Skin of body (tissue), 3 donors: ENCODE measurements at places on chromosomes 2 and 18. TPM values are rescaled to one million over a fixed set of nuclear protein-coding genes. Genes with fewer than 3 reads are reported as not detected.

DNA sequence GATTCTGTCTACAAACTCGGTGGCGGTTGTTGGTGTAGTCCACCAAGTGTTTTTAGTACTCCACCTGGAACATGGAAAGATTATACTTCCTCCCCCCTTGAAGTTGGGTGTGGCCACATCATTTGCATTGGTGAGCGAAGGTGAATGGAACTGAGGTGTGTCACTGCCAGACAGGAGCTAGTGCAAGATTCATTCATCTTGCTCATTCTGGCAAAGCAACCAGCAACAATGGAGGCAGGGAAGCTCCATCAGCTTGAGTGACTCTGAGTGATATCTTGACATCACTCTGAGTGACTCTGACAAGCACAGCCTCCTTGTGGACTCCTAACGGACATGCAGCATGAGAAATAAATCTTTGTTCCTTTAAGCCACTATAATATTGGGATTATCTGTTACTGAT lies 54.7 kb upstream of the SLC1A4 start:
- DNase-seq, result no peak

GRCh38 chr2:207416111-207416510 lies 113.7 kb upstream of the CREB1 start:
- no peak for DNase-seq

DNA sequence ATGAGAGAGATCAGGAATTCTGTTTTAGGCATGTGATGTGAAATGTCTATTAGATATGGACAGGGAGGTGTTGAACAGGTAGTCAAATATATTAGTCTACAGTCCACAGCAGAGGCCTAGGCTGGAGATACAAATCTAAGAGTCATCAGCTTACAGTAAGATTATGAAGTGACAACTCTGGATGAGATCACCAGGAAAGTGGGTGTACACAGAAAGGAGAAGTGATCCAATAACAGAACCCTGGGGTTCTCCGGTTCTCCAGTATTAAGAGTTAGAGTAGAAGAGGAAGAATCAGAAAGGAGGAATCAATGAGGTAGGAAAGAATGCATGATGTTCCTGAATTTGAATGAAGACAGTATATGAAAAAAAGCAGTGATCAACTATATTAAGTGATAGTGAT lies 362.3 kb downstream of the FIGN start:
- DNase-seq, result no peak

DNA sequence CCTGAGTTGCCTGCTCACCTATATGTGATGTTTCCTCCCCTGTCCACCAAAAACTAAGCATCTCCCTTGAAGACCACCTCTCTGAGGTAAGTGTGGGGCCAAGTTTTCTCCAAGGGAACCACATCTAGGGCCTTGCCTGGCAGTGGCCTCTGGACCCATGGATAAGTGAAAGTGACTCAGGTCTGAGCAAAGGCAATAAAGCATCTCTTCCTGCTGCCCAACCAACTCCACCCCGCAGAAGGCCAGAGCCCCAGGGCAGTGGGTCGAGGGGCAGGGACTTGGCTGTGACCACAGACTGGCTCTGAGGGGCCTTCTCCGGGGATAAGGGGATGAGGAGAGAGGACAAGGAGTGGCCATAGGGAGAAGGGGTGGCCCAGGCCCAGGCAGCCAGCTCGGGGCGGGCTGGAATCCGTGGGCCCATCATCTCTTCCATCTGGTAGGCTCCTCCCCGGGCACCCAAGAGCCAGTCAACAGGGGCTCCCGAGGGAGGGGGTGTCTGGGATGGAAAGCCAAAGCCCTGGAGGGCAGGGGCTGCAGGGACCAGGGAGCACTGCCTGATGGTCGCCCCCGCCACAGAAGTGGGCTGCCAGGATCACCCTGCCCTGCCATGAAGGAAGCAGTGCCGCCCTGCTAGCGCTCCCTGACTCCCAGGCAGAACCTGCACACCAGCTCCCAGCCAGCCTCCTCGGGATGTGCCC lies 33.4 kb downstream of the EMX1 start:
- DNase-seq, result no peak

GRCh38 chr2:45288532-45289417 lies 279.5 kb upstream of the SIX2 start:
- DNase-seq, result no peak

DNA sequence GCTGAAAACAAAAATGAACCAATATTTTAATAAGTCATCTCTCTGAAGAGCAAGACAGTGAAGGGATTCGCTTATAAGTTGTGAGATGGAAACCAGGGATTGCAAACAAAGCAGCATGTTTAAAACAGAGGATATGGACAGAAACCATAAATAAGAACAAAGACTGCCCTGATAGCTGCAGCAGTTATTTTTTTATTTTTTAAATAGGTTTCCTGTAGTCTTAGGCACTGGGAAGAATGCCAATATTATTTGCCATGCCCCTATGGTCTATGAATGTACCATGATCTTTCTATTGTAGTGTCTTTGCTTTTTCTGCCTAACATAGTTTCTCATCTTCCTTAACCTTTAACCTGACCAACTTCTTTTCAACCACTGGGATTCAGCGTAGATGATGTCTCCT lies 1334.0 kb upstream of the NRXN1 start:
- no peak for DNase-seq

DNA sequence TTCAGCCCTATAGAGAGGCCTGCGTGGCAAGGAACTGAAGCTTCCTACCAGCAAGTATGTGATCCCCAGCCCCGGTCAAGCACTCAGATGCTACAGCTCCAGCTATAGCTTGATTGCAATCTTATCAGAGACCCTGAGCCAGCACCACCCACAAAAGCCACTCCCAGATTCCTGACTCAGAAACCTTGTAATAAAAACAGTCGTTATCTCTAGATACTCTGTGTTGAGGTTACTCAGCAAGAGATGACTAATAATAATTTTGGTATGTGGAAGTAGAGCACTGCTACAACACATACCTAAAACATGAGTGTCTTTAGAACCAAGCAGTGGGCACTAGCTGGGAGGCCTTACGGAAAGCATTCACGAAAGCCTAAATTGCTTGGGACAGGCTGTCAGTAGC lies 216.9 kb downstream of the UXS1 start:
- no peak for DNase-seq

DSEL gene
- 21.0 TPM for total RNA-seq

INSIG2 gene
- total RNA-seq, result 21.9 TPM

GRCh38 chr2:84889332-84889731 lies 8.4 kb upstream of the TRABD2A start:
- DNase-seq, result no peak

DNA sequence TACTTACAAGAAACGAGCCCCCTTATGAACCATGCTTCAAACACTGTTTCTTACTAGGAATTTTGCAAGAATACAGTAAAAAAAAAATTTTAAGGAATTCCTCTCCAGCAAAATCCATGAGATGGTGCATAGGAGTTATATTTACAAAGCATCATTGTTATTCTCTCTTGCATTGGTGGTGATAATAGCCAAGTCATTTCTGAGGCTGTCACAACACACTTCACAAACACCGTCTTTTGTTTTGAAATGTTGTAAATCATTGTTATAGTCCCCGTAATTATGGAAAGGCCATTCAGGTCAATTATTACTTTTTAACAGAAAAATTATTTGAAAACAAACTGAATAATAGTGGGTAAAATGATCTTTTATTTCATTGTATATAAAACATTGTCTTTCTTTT lies 60.1 kb downstream of the DYNC1I2 start:
- DNase-seq, result no peak

GRCh38 chr2:237581751-237582746 lies 8.5 kb downstream of the RAB17 start:
- no peak for DNase-seq

ICOS gene
- total RNA-seq, result 0.49 TPM

ARHGEF4 gene
- 19.9 TPM for total RNA-seq
